Kidney tubule cell (primary cell): ENCODE measurements at places on chromosomes 6 and 20.
A peak's percentile ranks its signal among the peaks of the same experiment; 100 is the strongest.

DNA sequence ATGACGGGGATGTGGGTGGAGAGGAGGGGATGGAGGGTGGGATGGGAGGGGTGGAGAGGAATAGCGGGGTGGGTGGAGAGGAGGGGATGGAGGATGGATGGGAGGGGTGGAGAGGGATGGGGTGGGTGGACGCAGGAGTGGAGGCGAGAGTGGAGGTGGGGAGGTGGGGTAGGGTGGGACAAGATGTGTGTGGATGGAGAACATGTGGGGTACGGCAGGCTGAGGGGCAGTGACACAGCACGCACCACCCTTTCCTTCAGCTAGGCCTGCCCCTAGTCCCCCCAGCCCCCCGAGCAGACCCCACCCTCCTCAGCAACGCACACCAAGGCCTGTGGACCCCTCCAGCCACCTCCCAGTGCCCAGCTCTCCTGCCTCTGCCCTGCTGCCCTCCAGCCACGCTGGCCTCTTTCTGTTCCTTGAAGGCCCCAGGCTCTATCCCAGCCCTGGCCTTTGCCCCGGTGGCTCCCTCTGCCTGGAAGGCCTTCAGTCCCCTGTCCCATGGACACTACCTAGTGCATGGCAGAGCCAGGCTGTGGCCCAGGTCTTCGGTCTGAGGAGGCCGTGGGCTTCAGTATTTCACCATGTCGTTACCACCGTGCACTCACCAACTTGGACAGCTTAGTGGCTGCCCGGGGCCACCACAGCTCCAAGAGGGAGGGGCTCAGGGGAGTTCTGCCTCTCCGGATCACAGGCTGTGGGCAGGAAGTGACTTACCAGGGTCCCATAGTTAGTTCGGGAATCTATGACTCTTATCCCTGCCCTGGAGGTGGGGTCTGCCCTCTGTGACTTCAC, 78.4 kb upstream of the PMEPA1 start:
- peak; percentile 39 for DNase-seq

GRCh38 chr6:39599973-39600372, 125.2 kb downstream of the KIF6 start:
- no peak for DNase-seq

DNA sequence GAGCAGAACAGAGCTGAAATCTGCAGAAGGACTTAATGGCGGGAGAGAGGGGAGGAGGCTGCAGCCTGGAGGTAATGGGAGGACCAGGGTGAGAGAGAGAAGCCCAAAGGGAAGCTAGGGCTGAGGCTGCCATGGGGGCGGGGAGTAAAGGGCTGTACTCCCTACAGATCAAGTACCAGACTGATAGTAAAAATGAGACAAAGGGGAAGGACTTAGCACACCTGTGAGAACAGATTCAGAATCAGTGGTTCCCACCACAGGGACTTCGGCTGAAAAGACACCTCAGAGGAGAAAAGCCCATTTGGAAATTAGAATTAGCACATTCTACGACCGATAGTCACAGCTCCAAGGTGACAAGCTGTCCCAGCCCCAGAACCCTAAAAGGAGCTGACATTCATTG, 6.4 kb upstream of the TBXT start:
- DNase-seq = no peak

GRCh38 chr6:118992186-118992795, 57.3 kb upstream of the MCM9 start:
- no peak for DNase-seq

DNA sequence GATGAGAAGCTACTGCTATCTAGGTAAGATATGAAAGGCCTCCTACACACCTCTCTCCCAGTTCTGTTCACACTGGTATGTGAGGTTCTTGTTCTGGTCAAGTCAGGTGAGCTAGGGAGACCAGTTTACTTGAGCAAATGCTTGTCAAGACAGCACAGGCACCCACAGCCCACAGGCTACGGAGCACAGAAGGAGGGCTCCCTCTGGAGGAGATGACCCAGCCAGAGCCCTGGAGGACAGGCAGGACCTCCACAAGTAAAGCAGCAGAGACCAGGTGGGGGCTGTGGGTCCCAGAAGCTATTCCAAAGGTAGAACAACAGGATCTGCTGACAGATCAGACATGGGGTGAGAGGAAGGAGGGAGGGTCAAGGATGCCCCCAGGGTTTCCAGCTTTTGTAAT, 13.2 kb downstream of the MMP24OS start:
- peak; percentile 83 for DNase-seq

- DNase-seq = no peak
Measured at GRCh38 chr20:57738484-57738883, 28.7 kb upstream of the PMEPA1 start.

DNA sequence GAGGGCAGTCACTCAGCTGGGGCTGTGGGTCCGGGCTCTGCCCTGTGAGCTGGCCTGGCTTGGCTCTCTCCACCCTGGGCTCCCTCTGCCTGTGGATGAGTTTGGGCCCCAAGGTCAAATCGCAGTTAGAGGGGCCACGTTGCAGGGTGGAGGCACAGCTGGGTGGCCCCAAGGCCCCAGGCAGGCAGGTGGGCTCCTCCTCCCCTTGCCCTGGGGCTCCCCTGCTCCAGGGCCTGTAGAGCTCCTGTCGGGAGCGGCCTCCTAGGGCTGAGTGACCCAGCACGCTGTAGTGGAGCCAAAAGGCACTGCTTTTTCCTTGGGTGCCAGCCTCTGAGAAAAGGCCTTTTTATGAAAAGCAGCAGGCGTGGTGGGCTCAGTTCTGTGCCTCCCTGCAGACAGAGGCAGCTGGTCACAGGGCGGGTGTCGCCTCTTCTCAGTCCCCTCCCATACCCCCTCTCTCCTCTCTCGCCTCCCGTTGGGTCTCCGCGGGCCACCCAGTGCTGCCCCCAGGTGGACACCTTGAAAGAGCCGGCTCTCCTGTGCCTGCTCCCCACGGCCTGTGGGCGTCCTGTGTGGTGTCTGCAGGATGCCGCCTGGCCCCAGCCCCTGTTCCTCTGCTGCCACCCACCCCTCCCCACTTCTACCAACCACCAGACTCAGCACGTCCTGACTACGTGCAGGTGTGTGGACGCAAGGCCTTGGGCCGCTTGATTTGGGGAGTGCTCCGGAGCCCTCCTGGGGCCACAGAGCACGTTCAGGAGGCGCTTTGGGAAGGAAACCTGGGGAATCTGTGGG, 13.2 kb downstream of the SS18L1 start:
- DNase-seq = peak; percentile 52

DNA sequence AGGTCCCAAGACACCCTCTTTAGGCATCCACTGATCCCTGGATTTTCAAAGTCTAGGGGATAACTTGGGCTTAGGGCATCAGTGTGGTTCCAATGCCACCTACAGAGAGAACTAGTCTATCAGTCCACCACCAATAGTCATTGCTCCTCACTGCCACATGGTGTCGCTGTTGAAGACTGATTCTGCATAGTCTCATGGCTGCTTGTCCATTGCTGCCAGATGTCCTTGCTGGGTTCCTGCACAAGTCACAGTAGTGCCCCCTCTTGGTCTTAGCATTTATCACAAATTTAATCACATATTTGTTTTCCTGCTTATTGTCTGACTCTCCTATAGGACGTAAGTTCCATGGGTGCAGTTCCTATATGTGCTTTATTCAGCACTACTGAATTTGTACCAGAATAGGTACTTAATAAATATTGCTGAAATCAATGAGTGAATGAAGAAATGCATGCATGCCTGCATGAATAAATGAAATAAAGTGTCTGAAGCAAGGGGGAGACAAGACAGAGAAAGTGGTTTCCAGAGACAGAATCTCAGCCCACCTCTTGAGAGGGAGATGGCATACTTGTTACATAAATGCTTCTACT, 45.9 kb upstream of the RALY start:
- peak; percentile 62 for DNase-seq

DNA sequence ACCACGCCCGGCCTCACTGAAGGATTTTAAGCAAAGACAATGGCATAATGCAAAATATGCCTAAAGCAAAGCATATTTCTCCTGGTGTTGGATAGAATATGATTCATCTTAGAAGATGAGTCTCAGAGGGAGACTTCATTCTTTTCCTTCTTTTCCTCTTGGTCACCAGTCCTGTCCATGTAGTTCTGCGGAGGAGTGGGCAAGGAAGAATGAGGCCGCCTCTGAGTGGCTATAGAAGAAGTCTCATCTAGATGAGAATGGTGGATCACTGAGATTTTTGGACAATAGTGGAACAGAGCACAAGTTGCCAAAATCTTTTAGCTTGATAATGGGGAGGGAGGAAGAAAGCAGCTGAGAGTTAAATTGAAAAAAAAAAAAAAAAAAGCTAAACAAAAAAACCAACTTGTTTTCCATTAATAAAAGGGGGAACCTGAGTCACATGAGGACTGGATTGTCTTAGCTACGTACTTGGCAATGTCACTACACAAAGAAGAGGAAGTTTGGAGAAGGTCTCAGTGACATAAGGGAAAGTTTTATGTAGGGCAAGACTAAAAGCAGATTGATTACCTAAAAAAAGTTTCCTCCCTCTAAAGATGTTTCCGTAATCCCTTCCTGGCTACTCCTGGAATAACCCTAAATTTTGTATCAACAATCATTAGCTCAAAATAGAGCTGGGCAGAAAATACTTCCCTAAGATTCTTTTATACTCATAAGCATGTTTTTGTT, 6.0 kb downstream of the CD83 start:
- no peak for DNase-seq

GRCh38 chr6:125764121-125764671, 14.8 kb downstream of the HEY2 start:
- DNase-seq = no peak

- no peak for DNase-seq
Measured at GRCh38 chr20:9093218-9093957, 24.5 kb downstream of the PLCB4 start.

DNA sequence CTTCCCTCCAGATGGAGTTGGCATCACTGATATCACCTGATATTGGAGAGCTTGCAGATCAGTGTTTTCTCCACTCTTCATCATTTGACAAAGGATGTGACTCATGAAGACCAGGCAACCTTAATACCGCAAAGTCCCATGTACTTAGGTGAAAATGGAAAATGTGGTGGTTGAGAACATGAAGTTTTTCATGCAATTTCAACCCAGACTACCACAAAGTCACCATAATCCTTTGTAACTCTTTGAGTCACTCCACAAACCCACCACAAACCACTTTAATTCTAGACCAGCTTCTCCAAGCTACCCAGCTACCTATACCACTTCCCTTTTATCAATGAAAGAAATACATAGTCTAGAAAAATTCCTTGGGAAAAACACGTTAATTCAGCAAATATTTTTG, 7.1 kb downstream of the NHLRC1 start:
- no peak for DNase-seq

DNA sequence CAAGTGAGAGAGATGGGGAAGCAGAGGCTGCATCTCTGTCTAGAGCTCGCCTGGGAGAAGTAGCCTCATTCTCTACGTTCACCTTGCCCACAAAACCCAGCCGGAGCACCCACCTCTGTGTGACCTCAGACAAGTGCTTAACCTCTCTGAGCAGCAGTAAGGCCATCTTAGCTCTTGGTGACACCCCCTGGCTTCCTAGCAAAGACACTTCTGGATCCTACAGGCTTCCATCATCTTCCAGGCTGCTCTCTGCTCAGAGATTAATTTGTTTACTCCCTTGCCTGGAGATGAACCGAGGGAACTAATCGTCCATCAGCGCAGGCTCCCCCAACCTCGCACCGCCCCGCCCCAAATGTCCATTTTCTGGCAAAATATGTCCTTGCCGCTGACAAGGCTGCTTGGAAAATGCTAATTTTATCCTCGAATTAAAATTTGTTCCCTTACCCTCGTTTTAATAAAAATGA, 24.0 kb upstream of the CTNNBL1 start:
- no peak for DNase-seq

DNA sequence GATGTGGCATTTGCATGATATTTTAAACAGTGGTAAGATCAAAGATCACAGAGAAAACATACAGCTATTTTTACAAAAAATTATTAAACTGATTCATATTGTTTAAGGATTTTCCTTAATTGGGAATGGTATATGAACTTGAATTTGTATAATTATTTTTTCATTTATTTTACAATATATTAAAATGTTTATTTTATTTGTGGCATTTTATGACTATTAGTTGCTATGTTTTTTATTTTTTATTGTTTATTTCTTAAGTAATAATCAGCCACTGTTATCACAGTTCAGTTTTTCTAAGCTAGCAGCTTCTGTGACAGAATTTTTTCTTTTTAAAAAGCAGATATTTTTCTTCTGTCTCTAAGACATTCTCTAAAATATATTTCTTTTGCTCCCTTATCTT, 387.0 kb upstream of the KHDRBS2 start:
- DNase-seq = no peak

DNA sequence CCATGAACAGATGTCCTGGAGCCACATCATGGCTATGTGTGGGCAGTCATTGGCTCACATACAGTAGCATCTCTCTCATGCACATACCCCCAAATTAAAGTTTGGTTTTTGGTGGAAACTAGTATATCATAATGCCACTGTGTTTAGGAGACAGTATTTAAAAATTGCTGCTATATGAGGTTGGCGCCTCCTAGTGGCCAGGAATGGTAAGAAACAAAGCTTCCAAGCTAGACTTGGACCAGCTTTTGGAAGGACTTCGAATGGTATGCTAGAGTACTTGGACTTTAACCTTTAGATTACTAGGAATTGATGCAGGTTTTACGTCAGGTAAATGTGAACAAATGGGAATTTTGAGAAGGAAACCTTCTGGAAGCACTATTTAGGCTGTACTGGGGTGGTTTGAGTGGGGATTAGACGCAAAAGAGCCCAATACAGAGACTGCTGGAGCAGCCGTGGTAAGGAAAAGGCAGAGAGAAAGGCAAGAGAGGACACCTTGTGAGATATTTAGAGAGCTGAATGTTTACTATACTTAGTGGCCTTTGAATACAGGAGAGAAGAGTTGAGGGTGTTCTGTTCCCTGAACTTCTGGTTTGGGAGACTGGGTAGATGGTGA, 23.8 kb downstream of the PRSS35 start:
- DNase-seq = peak; percentile 58
